ENCODE measurements at places on chromosomes 12 and 14.

DNA sequence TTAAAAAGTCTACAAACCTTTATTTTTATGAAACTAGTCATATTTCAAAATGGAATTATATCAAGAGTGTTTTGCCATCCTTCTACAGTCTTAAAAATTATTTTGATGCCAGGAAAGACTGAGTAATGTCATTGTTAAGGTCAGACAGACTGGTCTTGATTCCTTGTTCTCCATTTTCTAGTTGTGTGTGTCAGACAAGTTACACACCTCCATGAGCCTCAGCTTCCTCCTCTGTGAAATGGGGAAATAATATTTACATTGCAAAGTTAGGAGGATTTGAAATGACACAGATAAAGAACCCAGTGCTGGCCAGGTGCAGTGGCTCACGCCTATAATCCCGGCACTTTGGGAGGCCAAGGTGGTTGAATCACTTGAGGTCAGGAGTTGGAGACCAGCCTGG is 47.4 kb upstream of the ELK3 start:
- no peak for DNase-seq

DNA sequence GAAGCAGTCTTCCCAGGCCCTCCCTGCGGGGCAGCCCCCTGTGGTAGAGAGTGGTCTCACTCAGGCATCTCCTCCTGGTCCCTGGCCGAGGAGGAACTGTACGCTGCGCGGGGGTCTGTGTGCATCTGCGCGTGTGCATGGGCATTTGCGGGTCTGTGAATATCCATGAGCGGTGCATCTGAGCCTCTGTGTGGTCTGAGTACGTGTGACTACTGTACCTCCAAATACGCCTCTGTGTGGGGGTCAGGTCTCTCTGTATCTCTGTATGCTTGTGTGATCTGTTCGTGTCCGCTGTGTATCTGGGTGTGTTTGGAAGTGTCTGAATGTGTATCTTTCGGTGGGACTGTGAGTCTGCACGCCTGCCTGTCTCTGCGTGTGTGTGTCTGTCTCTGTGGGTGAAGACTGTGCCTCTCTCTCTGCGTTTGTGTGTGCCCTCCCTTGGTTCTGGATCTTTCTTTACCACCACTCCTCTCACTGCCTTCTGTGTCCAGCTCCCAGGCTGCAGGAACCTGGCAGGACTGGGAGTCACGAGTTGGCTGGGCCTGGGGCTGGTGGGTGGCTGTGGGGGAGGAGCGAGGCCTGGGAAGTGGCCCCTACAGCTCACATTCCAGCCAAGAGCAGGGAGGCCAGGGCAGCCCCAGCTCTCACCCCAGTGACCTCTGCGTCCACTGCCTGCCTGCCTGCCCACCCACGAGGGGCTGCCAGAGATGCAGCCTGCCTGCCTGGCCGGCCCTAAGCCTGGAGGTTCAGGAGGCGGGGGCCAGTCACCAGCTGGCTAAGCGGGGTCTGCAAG is 1.1 kb upstream of the PGF start:
- no peak for DNase-seq

DNA sequence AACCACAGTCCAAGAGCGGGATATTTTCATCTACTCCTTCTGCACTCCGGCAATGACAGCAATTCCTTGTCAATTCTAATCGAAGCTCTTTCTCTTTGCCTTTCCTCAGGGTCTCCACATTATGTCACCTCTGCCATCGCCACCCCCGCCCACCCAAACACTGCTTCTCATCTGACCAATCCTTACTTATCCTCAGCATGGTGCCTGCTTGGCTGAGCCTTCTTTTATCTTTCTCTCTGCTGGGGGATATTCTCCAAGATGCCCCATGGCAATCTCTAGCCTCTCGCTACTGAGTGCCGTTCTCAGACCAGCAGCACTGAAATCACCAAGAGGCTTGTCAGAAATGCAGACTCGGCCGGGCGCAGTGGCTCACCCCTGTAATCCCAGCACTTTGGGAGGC is 100.6 kb downstream of the PTPRB start:
- DNase-seq, result no peak

DNA sequence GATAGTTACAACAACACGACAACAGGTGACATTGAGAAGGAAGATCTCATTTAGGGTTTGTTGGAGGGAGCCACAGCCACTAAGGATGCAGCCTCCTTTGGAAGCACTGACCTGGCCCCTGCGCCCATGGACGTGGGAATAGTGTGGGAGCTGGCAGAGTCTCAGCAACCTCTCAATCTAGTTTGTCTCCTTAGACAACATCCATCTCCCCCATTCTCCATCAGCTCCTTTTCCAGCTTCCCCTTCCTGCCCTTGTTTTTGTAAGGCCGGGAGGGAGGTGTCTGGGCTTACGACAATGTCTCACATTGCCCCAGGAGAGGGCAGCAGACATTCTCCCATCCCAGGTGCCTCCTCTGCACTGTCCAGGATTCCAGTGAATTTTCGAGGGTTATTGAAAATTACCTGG is 170.2 kb upstream of the PZP start:
- no peak for DNase-seq

DNA sequence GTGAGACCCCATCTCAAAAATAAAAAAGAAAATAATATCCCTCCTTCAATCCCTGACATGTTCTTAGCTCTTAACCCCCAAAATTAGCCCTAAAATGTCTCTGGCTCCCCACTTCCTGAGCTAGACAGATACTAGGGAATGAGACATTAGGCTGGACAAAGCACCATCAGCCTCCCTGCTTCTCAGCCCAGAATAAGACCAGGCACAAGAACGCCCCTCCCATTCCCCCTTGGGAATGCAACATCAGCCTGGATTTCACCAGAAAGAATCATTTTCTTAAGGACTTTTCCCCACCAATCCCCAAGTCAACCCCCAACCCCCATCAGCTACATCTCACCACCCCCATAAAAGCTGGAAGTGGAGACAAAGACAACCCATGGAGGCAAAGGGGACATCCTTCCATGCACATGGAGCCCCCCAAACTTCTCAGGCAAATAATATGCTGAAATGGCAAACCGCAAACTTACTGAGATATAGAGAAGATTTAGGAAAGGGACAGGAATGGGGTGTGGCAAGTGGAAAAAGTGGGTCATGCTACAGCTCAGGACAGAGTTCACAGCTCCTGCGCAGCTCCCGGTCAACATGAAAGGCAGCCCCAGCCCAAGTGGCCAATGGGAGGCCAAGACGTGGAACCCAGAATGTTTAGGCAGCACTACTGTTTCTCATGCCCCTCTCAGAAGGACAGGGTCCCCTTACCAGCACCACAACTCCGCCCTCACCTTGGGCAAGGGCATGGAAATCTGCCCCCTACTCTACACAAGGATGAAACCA is 2.7 kb downstream of the CHD4 start:
- no peak for DNase-seq

DNA sequence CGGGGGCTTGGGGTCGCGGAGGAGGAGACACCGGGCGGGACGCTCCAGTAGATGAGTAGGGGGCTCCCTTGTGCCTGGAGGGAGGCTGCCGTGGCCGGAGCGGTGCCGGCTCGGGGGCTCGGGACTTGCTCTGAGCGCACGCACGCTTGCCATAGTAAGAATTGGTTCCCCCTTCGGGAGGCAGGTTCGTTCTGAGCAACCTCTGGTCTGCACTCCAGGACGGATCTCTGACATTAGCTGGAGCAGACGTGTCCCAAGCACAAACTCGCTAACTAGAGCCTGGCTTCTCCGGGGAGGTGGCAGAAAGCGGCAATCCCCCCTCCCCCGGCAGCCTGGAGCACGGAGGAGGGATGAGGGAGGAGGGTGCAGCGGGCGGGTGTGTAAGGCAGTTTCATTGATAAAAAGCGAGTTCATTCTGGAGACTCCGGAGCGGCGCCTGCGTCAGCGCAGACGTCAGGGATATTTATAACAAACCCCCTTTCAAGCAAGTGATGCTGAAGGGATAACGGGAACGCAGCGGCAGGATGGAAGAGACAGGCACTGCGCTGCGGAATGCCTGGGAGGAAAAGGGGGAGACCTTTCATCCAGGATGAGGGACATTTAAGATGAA is 630 bp downstream of the FOS start:
- no peak for DNase-seq

DNA sequence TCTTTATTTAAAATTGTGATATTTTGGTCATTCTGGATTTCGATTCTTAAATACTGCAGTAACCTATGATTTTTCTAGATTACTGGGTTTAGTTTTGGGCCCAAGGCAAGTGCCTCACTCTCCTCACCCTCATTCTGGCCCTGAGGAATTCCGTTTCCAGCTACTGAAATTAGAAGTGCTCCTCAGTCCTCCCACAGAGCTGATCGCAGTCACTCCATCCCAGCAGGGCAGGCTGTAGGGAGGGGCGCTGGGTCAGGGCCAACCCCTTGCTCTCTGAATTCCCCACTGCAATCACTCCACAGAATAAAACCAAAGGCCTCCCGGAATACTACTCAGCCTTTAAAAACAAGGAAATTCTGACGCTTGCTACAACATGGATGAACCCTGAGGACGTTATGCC is 66.5 kb upstream of the DIO3 start:
- DNase-seq, result no peak

DNA sequence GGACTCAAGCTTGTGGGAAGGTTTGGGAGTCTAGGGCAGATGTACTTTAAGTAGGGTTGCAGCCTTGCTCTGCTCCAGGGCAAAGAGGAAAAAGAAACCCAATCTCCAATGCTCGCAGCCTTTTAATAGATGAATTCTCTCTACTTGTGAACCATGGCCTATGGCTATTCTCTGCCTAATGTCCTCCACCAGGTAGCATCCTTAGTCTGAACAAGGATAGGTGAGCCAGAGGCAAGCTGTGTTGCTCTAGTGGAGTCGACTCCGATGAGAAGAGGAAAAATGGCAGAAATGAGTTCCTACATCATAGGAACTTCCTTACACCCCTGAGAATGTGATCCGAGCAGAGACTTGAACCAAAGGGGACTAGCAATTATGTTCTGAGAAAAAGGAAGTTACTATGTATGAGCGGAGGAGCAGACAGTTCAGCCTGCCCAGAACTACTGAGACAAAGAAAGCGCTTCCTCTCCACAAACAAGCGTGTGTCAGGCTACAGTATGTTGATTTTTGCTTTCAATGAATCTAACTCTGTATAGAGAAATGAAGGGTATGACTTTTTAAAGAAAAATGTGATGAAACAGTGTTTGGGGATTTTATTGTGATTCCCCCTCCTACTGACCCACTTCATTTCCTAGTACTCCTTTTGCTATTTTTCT is 153.6 kb upstream of the ARID2 start:
- DNase-seq, result no peak

DNA sequence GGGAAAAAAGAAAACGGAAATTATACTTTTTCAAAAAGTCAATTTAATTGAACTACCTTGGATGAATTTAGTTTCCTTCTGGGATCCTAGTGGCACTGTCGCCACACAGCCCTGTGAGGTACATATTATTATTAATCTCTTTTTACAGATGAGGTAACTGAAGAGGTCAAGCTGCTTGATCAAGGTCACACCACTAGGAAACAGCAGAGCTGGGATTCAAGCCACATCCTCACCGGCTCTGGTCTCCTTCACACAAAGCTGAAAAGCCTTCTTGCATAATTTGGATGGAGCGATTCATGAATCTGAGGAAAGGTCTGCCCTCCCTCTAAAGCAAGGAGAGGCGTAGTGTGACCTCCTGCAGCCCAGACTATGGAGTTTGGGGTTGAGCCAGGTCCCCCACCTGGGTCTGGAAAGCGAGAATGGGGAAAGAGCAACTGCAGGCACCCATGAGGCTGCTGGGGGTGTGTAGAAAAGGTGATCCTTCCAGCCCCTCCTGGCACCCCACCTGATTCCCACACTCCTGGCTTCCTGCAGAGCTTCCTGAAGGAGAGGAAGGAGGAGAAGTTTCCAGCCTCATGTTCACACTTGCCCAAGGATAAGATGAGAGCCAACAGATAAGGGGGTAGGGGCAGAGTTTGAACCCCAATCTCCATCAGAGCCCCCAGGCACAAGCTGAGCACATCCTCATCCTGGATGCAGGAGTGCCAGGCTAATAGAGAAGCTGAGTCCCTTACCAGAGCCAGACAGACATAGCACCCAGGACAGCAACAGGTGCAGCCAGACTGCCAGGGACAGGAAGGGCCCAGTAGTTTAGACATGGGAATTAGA is 3.9 kb upstream of the KRT79 start:
- no peak for DNase-seq

GRCh38 chr12:131258398-131258797 is 304.7 kb downstream of the ADGRD1 start:
- no peak for DNase-seq

DNA sequence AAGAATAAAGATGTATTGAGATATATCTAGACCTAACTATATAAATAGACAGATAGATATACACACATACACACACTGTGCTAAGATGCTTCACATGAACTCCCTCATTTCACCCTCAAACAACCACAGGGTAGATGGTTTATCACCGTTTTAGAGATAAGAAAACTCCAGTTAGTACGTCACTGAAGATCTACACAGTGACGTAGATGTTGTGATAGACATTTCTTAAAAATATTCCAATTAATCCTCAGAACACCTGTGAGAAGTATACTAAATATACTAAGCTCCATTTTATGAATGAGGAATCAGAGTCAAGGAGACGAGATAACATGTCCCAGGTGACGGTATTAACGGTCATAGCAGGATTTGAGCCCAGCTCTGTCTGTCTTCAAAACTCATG is 31.5 kb downstream of the CCDC60 start:
- no peak for DNase-seq
